Hematopoietic multipotent progenitor cell treated with erythropoietin and hydrocortisone succinate and interleukin-3 and kit ligand, for 17 days (in vitro differentiated cells): ENCODE measurements at places on chromosomes 6 and 20.

- DNase-seq = no peak
Observed at GRCh38 chr6:24545691-24546090, 50.9 kb downstream of the ALDH5A1 start.

- DNase-seq = no peak
Observed at GRCh38 chr6:133854364-133855275, 34.3 kb upstream of the TCF21 start.

DNA sequence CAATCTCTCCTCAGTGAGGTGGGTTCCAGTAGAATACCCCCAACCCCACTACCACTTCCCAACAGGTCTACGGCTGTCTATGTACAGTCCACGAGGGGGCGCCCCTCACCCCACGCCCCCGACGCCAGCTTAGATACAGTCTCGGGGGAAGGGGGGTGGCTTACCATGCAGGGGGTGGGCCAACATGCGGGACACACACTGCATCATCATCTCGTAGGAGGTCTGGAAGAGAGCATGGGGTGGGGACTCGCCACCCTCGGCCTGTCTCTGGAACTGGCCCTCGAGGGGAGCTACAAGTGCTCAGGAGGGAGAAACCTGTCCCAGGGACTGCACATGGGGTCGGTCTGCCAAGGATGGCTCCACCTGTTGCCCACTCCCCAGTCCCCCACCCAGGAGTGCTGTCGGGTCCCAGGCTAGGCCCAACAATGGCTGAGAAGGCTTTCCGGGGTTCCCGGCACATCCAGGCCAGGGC lies 8.5 kb downstream of the MTCH1 start:
- DNase-seq = no peak

DNA sequence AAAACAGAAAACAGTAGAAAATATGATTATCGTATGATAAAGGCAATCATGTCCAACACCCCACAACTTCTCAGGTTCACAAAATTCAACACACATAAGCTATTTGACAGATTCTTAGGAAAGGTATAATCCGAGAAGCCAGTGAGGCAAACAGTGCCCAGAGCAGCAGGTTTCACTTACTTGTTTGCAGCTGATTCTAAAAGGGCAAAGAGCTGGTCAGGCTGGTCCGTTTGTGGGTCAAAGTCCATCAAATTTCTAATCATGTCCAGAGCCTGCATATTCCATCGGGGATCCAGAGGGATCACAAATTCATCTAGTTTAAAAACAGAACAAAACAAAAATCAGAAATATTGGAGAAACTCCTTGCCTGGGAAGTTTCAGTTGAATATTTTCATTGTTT lies 69.8 kb upstream of the LYRM2 start:
- DNase-seq = no peak

GRCh38 chr6:149855040-149855654 lies 9.0 kb downstream of the LRP11 start:
- no peak for DNase-seq

GRCh38 chr6:169166896-169167580 lies 86.6 kb downstream of the THBS2 start:
- no peak for DNase-seq

- DNase-seq = no peak
Observed at GRCh38 chr6:24053057-24053456, 73.0 kb upstream of the NRSN1 start.

- no peak for DNase-seq
Observed at GRCh38 chr6:146574211-146574610, 24.6 kb upstream of the ADGB start.

DNA sequence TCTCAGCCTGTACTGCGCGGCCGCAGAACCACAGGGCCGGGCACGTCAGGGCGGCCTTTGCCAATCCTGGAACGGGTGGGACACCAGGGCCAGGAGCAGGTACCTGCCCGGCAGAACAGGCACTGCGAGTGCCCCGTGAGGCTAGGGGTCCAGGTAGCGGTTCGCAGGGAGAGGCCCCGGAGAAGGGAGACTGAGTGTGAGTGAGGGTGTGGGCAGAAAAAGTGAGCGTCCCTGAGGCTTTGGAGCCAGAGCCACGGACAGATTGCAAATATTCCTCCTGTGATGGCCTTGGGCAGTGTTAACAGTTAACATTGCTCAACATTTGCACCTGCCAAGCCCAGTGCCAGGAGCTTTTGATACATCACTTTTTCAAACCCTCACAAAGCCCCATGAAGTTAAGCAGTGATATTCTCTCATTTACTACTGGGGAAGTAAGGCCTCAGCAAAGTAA lies 491 bp downstream of the GNMT start:
- DNase-seq = no peak

- DNase-seq = no peak
Observed at GRCh38 chr6:1705630-1706029, 95.9 kb downstream of the FOXC1 start.
